ENCODE measurements at places on chromosomes 6 and 20.

- DNase-seq: peak; percentile 87
Observed at GRCh38 chr20:63896264-63897105, 1.6 kb downstream of the DNAJC5 start.

- DNase-seq: peak; percentile 100
Observed at GRCh38 chr20:23125625-23126191, 39.6 kb upstream of the CD93 start.

DNA sequence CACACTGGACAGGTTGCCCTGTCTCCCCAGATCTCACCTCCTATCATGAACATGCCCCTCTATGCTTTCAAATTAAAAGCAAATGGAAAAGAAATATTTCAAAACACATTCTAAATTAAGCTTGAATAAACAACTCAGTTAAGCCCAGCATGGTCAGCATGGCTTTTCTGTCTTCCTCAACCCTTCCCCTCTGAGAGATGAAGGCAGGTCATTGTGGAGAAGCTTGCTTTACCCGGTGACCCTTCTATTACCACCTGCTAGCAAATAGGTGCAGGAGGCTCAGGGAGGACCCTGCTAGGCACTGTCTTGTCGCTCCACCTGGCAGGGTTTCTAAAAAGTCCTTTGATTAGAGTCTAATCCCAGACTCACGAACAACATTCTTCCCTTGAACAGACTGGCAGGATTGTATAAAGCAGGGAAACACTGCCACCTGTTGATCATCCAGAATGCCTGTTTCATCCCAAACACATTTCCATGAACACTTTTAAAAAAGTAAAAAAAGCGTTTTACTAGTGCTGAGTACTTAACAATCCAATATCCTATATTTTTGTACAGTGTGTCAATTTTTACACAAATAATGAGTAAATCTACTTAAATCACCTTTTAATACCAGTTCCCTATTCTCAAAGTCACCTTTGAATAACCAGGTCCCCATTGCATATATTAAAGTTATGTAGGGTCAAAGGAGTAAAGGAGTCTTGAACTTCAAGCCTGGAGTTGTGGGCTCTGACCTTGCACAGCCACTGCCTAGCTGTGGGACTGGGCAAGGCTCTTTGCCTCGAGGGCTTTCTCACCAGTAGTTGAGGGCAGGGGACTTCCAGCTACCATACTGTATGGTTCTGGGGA lies 75.5 kb downstream of the GPR6 start:
- peak; percentile 66 for DNase-seq

GRCh38 chr6:119781365-119781764 lies 431.8 kb upstream of the MAN1A1 start:
- DNase-seq: no peak

- DNase-seq: peak; percentile 88
Observed at GRCh38 chr6:45681860-45682511, 304.3 kb upstream of the SUPT3H start.

DNA sequence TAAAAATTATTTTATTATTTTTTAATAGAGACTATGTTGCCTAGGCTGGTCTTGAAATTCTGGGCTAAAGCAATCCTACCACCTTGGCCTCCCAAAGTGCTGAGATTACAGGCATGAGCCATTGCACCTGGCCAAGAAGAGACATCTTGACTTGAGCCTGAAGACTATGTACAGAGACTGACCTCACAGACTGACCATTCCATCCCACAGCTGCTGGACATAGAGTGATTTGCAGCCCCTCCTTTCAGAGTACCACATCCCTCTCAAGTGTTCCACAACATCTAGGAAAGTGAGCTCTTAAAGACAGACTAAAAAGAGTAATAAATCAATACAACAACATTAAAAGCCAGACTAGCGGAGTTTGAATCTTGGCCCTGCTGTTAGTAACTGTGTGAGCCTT lies 39.0 kb downstream of the RNF8 start:
- DNase-seq: no peak

DNA sequence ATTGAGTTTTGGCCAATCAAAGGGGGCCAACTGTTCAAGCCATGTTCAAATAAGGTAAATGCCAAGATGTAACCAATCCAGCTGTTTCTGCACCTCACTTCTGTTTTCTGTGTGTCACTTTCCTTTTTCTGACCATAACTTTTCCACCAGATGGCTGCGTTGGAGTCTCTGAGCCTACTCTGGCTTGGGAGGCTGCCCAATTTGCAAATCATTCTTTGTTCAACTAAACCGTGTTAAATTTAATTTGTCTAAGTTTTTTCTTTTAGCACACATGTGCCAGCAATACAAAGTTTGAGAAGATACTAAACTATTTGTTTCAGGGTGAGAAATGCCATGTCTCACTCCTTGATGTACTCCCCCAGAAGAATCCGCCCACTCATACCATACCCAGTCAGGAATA lies 52.1 kb downstream of the IYD start:
- DNase-seq: no peak

DNA sequence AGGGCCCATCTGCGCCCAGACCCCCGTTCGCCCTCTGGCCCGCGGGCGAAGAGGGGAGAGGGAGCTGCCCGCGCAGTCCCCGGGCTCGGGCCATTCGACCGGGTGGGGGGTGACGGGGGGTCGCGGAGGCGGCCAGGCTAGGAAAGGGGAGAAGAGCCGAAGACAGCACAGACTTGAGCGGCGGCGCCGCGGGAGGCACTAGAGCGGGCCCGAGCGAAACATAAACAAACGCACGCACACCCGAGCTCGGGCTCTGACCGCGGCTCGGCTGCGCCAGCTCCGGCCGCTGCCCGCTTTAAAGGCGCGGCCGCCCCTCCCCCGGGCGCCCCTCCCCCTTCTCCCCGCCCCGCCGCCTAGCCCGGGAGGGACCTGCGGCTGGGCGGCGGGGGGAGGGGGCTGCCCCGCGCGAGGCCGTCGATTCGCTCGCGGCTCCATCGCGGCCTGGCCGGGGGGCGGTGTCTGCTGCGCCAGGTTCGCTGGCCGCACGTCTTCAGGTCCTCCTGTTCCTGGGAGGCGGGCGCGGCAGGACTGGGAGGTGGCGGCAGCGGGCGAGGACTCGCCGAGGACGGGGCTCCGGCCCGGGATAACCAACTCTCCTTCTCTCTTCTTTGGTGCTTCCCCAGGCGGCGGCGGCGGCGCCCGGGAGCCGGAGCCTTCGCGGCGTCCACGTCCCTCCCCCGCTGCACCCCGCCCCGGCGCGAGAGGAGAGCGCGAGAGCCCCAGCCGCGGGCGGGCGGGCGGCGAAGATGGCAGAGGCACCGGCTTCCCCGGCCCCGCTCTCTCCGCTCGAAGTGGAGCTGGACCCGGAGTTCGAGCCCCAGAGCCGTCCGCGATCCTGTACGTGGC lies at the start of gene FOXO3:
TSS of gene FOXO3 (plus strand) at position 455 of the 846 bp plus-strand sequence. CDS start at position 747, 292 bp downstream.
- peak; percentile 95 for DNase-seq

GRCh38 chr20:48054051-48054450 lies 268.8 kb upstream of the SULF2 start:
- no peak for DNase-seq
